ENCODE measurements at places on chromosomes 11 and 22. TPM values are rescaled to one million over a fixed set of nuclear protein-coding genes. Genes with fewer than 3 reads are reported as not detected.
A peak's percentile ranks its signal among the peaks of the same experiment; 100 is the strongest.

Gene CHEK2
- total RNA-seq, result 25.9 TPM

Gene PNPLA2
- 12.9 TPM for total RNA-seq

DNA sequence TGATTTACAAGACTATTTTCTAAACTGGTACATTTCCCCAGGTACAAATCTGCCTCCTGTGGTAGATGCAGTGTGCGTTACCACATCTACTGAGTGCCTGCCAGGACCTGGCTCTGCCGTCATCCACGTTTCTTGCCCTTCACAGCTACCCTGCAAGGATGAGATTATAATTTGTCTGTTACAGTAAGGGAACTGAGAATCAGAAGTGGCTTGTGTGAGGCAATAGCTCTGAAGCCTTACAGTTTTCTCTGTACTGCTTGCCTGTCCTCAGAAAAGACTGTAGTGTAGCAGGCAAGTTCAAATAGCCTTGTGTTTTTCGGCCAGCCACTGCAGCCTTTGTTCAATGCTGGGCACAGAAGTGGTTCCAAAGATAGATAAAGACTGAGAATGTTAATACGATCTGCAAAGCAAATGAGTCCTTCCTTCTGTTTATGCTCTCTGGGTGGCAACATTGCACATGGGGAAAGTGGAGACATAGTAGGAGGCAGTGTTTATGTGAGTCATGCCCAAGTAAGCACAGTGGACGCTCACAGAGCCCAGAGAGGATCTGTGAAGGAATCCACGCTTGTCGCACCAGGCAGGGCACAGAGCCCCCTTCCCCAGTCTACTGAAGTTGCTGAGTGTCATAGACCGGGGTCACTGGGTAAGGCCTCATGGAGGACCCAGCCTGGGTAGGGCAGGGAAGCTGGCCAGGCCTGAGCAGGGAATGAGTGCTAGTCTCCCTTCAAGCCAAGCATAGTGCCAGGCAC lies 49.1 kb downstream of the MICAL2 start:
- peak; percentile 59 for DNase-seq
- no peaks in the 10 kb centered on the region for H3K27me3 ChIP-seq
- H3K36me3 ChIP-seq, result no peaks in the 10 kb centered on the region
- H3K4me1 ChIP-seq, result peaks cover 33% of the 10 kb centered on the region
- H3K4me3 ChIP-seq, result no peak overlapping the region

DNA sequence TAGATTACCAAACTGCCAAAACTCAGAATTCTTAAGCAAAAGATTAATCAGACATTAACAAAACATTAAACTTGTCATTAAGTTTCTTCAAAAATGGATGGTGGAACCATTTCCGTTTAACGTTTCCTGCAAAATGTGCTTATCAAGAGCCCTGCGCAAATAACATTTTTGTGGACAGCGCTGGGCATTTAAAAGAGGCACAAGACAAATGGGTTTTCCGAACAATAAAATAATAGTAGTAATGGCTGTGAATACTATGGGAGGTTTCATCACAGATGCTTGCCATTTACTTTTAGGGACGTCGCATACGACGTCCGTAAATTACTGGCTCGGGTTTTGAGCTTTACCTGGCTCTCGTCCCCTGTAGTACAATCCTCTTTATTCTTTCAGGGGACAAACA lies 1.1 kb downstream of the NPAT start:
- no peak for DNase-seq
- peak overlapping the region; percentile 90 for H3K27ac ChIP-seq
- H3K4me3 ChIP-seq, result peak overlapping the region; percentile 54
- peaks cover 13% of the 10 kb centered on the region for H3K4me1 ChIP-seq
- H3K36me3 ChIP-seq, result no peaks in the 10 kb centered on the region

DNA sequence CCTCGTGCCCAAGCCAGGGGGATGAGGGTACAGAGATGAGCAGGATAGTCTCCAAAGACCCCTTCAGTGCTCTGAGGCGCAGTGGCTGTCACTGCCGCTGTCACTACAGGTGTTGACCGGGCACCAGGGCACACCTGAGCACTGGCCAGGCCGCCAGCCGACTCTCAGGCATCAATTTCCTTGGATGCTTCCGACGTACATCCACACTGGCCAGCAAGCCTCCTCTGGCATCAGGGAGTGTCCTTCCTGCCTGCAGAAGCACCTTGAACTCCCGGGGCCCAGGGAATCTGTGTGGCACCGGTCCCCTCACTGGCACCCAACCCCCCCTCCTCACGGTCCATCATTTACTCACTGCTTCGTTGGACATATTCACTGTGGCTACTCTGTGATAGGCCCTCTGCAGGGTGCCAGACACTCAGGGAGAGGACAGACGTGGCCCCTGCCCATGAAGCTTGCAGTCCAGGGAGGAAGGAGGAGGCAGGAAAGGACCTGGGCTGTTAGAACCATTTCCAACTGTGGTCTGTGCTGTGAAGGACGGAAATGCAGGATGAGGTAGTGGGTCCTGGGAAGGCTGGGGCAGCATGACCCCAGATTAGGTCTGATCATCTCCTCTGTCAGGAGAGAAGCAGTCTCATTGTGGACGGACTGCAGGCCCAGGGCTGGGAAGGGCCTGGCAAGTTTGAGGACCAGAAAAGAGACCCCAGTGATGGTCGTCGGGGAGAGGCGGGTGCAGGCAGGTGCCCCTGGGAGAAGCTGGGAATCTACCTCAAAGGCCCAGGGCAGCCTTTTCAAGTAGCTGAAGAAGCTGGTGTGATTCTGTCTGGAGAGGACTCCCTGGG lies 46.3 kb upstream of the ANO1 start:
- DNase-seq, result no peak
- no peak overlapping the region for H3K27ac ChIP-seq
- H3K4me3 ChIP-seq, result no peak overlapping the region
- H3K27me3 ChIP-seq, result no peaks in the 10 kb centered on the region

GRCh38 chr11:26584818-26585217 lies 12.8 kb upstream of the MUC15 start:
- no peak overlapping the region for H3K27ac ChIP-seq
- H3K27me3 ChIP-seq, result no peaks in the 10 kb centered on the region
- H3K36me3 ChIP-seq, result no peaks in the 10 kb centered on the region

GRCh38 chr22:48306785-48307510 lies 1520.7 kb downstream of the BRD1 start:
- no peaks in the 10 kb centered on the region for H3K27me3 ChIP-seq
- H3K27ac ChIP-seq, result no peak overlapping the region
- peaks cover 9% of the 10 kb centered on the region for H3K4me1 ChIP-seq

GRCh38 chr22:29312218-29313125 lies 3.0 kb downstream of the RASL10A start:
- H3K27me3 ChIP-seq, result peaks cover 37% of the 10 kb centered on the region
- no peak overlapping the region for H3K4me3 ChIP-seq
- H3K36me3 ChIP-seq, result no peaks in the 10 kb centered on the region
- H3K27ac ChIP-seq, result no peak overlapping the region

GRCh38 chr11:7571640-7572000 lies 57.8 kb downstream of the PPFIBP2 start:
- no peaks in the 10 kb centered on the region for H3K36me3 ChIP-seq
- no peaks in the 10 kb centered on the region for H3K27me3 ChIP-seq
- H3K27ac ChIP-seq, result peak overlapping the region; percentile 99
- DNase-seq, result peak; percentile 89
- no peak overlapping the region for H3K4me3 ChIP-seq

DNA sequence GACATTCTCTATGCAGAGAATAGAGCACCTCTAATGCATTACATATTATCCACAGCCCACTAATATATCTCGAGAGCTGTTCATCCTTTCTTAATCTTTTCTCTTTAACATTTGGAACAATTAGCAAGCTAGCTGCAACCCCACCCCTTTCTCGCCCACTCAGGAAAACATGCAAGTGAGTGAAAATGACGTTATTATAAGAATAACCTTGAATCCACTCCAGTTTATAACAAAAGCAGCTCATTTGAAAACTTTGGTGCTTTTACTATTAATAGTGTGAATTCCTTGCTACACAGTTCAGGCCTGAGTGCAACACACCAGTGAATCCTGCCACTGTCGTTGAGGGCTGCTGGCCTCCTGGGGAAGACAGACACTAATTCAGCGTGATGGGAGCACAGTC lies 63.3 kb upstream of the BMAL1 start:
- H3K4me3 ChIP-seq, result no peak overlapping the region
- no peak for DNase-seq
- no peaks in the 10 kb centered on the region for H3K4me1 ChIP-seq
- H3K27ac ChIP-seq, result no peak overlapping the region

DNA sequence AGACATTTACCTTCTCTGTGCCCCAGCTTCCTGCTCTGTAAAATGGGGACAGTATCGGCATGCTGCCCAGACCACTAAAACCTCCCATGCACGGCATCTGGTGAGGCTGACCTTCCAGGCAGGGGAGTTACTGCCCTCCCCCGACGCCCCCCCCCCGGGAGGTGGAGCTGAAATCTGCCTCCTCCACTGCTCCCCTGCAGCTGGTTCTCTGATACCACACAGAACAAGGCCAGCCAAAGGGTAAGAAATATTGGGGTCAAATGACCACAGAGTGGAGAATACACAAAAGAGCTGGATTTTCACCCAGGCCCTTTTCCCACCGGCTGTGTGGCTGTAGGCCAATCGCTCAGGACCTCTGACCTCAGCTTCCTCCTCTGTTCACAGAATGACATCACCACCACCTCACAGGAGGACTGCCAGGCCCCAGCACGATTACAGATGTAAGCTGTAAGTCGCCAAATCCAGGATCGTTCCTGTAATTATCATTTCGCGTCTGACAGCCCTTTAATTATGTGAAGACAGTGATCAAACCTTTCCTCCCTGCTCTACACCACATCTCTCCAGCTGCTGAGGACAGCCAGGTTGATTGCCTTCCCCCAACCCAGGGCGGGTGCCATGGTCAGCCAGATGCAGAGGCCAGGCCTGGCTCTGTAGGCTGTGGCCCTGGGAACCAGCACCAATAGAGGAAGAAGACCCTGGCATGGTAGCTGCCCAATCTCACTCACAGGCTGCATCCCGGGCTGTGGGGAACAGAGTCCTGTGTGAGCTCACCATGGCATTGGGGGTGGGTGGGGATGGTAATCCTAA lies 35.7 kb upstream of the KLHL35 start:
- DNase-seq, result no peak
- peaks cover 4% of the 10 kb centered on the region for H3K4me1 ChIP-seq
- H3K27me3 ChIP-seq, result no peaks in the 10 kb centered on the region
- H3K36me3 ChIP-seq, result no peaks in the 10 kb centered on the region

DNA sequence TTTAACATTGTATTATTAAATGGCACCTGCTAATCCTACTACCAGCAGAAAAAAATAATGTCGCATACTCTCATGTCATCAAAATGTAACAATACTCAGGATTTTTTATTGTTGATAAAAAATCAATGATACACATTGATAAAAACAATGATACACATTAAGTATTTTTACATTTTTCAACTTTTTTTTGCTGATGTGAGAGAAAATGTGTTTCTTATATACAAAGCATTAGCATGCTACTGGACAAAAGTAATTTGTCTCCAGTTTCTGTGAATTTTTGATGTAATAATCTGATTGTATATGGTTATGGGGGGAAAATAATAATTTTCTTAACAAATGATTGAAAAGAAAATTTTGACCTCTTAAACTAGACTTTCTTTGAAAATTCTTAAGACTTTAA lies 1256.6 kb upstream of the CNTN5 start:
- DNase-seq, result no peak
- H3K27ac ChIP-seq, result no peak overlapping the region
- H3K4me3 ChIP-seq, result no peak overlapping the region
- H3K36me3 ChIP-seq, result no peaks in the 10 kb centered on the region

DNA sequence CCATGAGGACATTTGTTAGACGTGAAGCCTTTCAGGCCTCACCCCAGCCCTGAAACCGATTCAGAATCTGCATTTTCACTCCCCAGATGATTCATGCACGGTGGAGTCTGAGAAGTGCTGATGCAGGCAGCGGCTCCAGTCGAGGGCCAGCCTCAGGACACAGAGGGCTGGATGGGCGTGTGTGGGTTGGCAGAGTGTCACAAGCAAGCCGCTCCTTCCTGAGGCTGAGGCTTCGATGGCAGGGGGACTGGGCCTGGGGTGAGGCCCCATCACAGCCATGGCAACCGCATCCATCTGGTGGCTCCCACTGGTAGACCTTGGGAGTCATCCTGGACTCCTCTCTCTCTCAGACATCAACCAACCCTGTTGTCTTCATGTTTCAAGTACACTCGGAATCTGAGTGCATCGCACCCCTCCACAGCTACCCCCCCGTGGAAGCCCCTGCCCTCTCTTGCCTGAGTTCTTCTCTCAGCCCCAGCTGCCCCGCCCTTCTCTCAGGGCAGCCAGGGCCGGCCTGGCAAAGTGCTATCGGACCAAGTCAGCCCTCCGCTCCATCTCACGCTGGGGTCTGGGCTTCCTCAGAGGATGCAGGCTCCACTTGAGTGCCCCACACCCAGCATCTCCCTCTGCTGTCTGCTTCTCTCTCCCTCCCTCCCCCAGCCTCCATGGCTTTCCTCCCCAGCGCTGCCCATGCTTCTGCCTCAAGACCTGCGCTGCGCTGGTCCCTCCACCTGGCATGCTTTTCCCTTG lies 10.6 kb downstream of the KCNC1 start:
- H3K4me1 ChIP-seq, result no peaks in the 10 kb centered on the region
- DNase-seq, result no peak
- no peak overlapping the region for H3K4me3 ChIP-seq
- H3K27me3 ChIP-seq, result peaks cover 3% of the 10 kb centered on the region

DNA sequence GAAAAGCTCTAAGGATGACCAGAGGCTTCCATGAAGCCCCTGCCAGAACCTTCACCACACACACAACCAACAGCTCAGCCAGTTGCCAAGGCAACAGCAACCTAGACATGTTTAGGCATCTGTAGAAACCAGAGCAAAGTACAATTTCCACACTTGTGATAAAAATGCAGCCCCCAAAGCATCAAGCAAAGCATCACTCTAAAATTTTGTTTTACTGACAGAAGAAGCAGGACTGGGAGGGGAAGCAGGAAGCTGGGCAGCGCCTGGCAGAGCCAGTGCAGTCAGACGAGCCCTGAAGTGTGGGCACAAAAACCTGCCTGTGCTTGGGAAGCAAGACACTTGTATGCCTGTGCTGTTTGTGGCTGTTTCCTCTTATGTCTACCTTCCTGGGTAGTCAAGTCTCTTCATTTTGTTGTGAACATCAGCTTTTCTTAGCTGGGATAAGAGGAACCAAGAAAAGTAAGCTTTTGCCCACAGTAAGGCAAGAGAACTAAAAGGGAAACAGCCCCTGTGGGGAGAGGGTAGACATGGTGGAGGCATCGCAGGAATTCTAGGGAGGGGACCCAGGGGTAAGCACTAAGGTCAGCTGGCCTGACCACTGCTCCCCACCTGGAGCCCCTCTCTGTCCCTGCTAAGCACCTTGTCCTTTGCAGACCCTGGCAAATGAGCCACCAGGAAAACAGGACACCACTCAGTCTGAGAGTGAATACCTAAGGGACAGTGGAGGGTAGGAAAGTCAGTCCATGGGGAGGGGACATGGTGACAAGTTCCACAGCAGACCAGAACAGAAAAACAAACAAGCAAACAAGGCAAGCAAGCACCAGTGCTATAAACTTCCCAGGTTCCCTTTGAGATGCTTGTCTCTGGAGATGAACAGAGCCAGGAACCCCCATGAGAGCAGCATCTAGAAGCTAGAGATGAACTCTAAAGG lies 13.4 kb downstream of the PACSIN2 start:
- no peaks in the 10 kb centered on the region for H3K36me3 ChIP-seq
- DNase-seq, result no peak
- H3K4me3 ChIP-seq, result no peak overlapping the region
- H3K27me3 ChIP-seq, result no peaks in the 10 kb centered on the region
- peak overlapping the region; percentile 89 for H3K27ac ChIP-seq

- H3K27me3 ChIP-seq, result no peaks in the 10 kb centered on the region
- H3K4me3 ChIP-seq, result no peak overlapping the region
- no peak overlapping the region for H3K27ac ChIP-seq
- no peaks in the 10 kb centered on the region for H3K36me3 ChIP-seq
- DNase-seq, result no peak
- H3K4me1 ChIP-seq, result no peaks in the 10 kb centered on the region
Measured at GRCh38 chr11:79198898-79199250, 242.0 kb downstream of the TENM4 start.

Data from hepatocyte (in vitro differentiated cells).